ENCODE measurements at places on chromosomes 2 and 18.

DNA sequence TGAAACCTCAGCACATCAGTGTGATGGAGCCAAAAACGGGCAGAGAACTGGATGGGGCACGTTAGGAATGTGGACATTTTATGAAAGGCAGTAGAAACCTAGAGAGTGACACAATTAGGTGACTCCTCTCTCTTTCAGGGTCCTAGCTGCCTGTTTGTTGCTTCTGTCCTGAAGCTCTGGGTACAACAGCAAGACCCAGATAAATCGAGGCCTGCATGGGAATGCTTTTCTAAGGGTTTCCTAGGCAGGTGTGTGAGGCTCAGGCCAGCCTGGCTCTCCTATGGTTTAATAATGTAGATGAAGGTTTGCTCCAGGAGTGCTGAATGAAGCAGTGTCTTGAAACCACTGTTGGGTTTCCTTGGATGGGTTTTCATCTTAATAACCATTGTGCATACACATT lies 517.1 kb upstream of the RAB6C start:
- no peak for DNase-seq

DNA sequence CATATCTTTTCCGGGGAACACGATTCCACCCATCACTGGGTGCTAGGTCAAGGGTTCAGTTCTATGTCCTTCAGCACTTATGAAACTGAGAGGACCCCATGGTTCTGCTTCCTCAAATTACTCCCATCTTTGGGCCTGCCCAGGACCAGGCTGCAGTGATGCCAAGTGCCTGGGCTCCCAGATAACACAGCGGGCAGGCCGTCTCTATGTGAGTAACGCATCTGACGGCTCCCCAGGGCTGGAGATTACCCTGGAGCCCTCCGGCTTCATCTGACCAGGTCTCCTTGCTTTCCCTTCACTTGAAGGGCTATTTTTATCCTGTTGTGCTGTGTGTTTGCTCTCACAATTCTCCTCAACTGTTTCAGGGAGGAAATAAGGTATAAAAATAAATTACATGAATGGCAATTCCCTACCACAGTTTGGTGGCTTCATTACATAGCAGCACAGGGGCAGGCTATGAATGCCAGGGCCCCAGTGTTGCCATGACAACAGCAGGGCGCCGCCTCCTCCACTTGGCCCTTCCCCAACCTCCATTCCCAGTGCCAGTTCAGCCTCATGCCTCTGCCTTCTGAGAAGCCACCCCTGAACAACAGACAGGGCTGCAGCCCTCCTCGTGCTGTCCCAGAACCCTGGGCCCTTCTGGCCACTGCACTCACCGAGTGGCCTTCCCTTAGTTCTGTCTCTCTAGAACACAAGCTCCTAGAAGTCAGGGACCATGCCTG lies 25.4 kb upstream of the TMEM131 start:
- DNase-seq: no peak

GRCh38 chr18:44637210-44638033 lies 43.3 kb upstream of the SETBP1 start:
- no peak for DNase-seq

GRCh38 chr2:110829413-110830146 lies 97.2 kb downstream of the ACOXL start:
- no peak for DNase-seq

DNA sequence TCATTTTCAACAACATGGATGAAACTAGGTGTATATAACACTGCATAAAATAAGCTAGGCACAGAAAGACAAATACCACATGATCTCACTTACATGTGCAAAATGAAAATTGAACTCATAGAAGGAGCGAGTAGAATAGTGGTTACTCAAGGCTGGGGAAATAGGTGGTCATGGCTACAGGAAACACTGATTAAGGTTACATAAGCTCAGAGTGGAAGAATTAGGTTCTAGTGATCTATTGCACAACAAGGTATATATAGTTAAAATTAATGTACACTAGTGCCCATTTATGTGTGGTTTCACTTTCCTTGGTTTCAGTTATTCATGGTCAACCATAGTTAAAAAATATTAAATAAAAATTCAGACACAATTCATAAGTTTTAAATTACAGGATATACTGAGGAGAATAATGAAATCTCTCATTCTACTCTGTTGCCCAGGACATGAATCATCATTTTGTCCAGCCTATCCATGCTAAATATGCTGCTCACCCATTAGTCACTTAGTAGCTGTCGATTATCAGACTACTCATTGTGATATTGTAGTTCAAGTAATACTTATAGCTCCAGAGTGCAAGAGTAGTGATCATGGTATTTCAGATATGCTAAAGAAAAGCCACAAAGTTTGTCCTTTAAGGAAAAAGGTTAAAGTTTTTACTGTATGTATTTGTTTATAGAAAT lies 1530.9 kb upstream of the LRRTM1 start:
- no peak for DNase-seq

- no peak for DNase-seq
Observed at GRCh38 chr18:58541146-58541788, 87.6 kb downstream of the ALPK2 start.

- DNase-seq: no peak
Observed at GRCh38 chr2:516944-517343, 160.3 kb downstream of the TMEM18 start.

GRCh38 chr2:239957681-239958472 lies 67.3 kb downstream of the NDUFA10 start:
- DNase-seq: no peak

GRCh38 chr2:11813951-11814350 lies 67.5 kb downstream of the LPIN1 start:
- no peak for DNase-seq

- no peak for DNase-seq
Observed at GRCh38 chr2:230578106-230578505, 134.5 kb upstream of the CAB39 start.

DNA sequence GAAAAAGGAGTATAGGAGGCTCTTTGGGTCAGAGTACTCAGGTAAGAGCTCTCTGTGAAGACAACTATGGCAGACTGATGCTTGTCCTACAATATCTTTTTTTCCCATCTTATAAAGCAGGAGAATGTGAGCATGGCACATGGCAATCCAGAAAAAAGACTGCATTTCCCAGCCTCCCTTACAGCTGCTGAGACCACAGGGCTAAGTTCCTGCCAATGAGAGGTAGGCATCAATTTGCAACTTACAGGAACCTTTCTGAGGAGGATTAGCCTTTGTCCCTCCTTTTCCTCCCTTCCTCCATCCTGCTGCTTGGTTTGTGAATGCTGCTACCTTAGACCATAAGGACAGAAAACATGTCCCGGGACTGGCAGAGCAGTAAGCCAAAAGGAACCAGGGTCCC lies 37.8 kb upstream of the ST8SIA5 start:
- DNase-seq: no peak

Data from GM04504 (cell line).